ENCODE measurements at places on chromosomes 11 and 22.
A peak's percentile ranks its signal among the peaks of the same experiment; 100 is the strongest.

GRCh38 chr22:24952837-24953383 is 394 bp downstream of the KIAA1671 start:
- peak; percentile 28 for DNase-seq

DNA sequence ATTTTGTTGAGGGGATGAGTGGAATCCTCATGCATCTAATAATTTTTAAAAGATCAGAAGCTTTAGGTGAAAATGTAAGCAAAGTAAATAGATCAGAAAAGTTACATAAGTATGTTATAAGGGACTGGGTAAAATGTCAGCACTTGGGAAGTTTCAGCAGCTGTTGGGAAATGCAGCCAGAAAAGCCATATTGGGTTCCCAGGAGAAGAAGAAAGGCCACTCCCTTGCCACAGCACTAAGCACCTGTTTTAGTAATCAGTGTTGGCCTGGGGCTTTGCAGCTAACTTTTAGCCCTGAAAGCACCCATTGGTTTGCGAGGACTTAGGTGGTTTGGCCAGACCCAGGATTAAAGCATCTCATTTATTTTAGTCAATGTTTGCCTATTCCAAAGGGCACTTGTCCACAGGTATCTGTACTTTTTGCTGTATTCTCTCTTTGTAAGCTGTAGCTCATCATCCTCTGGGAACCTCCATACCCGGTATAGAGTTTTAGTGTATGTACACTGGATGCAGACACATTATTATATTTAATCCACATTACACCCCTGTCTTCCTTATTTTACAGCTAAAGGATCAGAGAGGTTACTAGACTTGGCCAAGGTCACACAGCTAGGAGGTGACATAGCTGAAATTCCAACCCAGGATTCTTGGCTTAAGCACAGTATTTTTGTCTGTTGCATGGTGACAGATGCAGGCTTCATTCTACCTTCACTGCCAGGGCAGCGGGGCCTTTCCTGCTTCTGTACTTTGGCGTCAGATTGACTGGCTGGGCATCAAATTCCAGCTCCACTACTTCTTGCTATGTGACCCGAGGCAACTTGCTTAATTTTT is 127.7 kb upstream of the SESN3 start:
- no peak for DNase-seq

- no peak for DNase-seq
Measured at GRCh38 chr11:109864834-109865547, 228.2 kb upstream of the ZC3H12C start.

DNA sequence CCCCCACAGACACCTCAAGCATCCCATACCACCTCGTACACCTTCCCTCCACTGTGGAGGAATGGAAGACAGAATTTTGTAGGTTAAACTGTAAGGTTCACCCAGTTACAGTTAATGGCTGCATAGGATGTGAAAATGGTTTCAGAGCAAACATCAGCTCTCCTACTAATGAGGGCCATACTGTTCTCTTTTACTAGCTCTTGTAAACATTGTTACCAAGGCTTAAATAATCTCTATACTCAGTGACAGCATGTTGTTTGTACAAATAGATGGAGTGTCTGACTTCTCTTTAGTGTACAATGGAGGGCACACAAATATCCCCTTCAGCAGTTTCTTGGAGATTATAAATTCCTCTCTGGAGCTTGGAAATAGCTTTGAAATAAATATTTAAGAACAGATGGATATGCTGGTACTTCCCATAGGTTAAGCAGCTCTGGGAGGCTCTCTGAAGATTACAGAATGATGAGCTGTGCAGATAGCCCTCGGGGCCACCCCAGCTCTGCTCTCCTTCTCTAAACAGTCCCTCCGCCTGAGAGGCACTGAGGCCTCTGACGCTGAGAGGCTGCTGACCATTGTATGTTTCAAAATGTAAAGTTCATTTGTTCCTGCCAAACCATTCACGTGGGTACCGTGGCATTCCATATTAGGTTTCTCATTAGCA is 25.7 kb downstream of the TTC12 start:
- DNase-seq: no peak

DNA sequence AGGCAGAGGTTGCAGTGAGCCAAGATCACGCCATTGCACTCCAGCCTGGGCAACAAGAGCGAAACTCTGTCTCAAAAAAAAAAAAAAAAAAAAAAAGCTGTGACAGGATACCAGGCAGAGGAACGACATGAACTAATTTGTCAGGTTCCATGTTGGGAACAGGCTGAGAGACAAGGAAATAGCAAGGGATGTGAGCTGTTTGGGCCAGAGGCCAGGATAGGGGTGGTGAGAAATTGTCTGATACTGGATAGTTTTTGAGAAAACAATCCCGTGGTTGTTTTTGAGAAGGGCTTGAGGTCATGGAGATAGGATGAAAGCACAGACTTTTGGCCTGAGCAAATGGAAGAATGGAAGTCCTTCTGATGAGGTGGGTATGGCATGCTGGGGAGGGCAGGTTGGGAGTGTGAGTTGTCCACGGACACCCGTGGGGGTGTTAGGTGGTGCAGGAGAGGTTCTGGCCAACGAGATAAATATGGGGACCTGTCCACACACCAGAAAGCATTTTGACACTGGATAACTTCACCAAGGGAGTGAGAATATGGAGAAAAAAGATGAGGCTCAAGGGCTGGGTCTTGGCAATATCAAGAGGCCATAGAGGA is 13.7 kb downstream of the PIWIL3 start:
- no peak for DNase-seq
